Stimulated activated CD4-positive, alpha-beta T cell treated with anti-CD3 and anti-CD28 coated beads, Interleukin-1b, Interleukin-23, amount 100 ng/mL, for 24 hours (primary cell): ENCODE measurements at places on chromosomes 5 and 9.

DNA sequence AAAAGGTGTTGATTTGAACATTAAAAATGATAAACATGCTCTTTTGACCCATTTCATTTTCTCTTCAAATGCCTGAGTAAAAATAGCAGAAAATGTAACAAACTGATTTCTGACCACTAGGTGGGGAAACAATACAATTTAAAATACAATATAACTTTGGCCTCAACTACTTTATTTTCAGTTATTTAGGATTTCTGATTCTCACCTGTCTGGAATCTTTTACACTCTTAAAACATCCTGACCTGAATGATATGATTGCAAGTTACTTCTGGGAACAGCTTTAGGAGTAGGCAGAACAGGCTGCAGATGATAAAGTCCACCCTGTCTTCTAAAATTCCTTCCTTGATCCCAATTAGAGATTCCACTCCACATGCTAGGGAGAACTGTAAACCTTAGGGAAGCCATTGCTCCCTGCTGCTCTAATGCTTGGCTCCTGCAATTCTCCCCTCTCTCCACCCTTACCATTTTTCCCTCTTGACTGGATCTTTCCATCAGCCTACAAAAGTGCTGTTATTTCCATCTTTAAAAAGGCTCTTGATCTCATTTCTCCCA, 70.3 kb downstream of the FYB1 start:
- DNase-seq, result no peak

DNA sequence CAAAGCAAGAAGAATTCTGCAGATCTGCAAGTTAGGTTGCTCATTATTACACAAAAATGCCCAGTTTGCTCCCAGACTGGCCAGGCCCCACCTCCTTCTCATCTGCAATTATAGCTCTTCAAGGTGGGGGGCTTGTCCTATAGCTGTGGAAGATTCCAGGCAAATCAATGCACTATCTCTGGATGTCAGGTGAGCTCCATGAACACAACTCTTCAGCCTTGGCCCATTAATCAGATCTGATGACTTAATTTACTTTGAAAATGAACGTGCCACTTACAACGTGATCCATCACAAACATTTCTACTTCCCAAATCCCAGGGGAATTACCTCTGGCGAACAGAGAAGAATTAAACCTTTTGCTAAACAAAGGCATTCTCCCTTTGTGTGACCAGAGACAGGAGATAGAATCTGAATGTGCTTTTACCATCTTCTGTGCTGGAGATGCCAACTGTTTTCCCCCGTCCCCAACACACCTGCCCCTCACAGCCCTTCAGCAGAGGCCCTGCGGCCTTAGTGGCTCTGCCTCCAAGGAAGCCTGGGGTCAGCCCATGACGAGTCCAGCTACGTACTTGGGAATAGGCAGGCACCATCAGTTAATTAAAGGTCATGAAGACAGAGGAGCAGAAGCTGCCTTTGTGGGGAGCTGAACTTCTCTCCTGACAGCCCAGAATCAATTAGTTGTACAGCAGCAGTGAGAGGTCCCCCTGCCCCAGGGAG, 60.5 kb downstream of the SNX18 start:
- DNase-seq, result no peak

- DNase-seq, result no peak
Measured at GRCh38 chr9:3035579-3036332, 191.9 kb upstream of the PUM3 start.

GRCh38 chr5:13567819-13568218, 376.7 kb downstream of the DNAH5 start:
- DNase-seq, result no peak

GRCh38 chr9:31372799-31373587, 1011.5 kb upstream of the ACO1 start:
- DNase-seq, result no peak

DNA sequence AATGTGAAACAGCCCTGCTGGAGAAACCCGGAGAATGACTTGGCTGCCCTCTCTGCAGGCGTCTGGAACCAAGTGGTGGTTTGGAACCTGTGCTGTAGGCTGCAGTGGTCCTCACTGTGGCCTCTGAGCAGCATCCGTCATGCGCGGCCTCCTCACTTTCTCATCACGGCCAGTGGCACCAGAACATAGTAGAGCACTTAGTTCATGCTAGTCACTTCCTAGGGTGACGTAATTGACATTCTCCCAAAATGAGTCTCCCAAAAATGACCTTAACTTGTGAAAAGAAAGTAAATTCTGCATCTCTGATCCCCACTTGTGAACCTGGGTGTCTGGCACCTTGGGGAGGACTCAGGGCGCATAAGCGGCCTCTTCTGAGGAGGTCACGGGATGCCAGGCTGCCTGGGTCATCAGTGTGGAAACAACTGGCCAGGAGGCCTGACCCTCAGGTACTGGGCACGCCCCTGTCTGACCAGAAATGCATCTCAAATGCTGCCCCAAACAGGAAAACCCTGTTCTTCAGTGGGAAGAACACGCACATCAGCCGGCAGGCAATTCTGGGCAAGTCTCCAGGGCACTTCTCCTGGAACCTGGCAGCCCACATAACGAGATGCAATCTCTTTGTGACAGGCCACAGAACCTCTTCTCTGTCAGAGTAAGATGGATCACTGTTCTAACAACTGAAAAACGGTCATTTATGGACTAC, 36.6 kb upstream of the SPTLC1 start:
- no peak for DNase-seq

DNA sequence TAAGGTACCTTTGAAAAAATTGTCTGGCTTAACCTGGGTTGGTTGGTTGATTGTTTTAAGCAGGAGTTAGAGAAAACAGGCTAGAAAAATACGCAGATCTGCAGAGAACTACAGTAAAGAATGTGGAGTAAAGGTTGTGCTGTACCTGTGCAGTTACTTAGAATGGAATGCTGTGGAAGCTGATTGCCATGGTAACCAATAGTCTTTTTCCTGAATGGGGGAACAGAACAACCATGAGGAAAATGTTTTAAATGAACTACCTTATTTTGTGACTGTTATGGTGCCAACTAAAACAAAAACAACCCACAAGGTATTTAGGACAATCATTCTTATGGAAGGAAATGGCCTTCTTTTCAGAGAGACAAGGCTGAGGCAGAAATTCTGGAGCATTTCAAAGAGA, 4.8 kb upstream of the HOMER1 start:
- no peak for DNase-seq

DNA sequence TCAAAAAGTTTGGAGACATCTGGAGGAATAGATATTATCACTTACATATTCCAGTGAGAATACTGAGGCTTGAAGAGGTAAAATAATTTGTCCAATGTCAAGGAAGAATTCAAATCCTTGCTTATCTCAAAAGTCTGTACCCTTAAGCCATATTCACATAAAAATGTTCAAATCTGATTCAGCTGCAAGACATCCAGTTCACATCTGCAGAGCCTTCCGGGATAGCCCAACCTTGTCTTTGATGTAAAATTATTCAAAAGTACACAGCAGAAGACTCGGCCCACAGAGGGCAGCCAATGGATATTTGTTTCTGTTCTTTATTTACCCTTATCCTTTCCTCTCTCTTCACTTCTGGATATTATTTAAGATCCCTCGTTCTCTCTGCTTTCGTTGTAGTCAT, 1183.8 kb upstream of the WWC1 start:
- no peak for DNase-seq

- DNase-seq, result no peak
Measured at GRCh38 chr5:177388521-177389052, 4.4 kb downstream of the SLC34A1 start.

GRCh38 chr5:76718880-76719279, 3.0 kb downstream of the F2R start:
- no peak for DNase-seq

DNA sequence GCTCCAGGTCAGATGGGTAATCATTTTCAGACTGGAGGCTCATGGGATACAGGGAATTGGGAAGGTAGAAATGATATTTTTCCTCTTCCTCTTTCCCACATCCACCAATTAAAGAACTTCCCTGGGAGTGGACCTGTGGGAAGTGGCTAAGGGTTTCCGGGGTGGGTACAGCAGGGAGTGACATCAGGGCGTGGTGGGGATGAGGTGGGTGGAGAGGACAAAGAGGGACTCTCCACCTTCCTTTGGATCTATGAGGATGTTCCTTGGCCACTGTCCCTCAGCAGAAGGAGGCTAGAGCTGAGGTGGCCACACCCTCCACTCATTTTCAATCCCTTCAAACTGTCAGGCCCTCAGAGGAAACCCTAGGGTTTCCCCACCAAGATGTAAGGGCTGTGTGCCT, 54.7 kb downstream of the IRF1 start:
- no peak for DNase-seq

- no peak for DNase-seq
Measured at GRCh38 chr5:96733771-96734500, 71.8 kb downstream of the CAST start.

GRCh38 chr9:121021301-121021700, 28.8 kb downstream of the C5 start:
- no peak for DNase-seq

DNA sequence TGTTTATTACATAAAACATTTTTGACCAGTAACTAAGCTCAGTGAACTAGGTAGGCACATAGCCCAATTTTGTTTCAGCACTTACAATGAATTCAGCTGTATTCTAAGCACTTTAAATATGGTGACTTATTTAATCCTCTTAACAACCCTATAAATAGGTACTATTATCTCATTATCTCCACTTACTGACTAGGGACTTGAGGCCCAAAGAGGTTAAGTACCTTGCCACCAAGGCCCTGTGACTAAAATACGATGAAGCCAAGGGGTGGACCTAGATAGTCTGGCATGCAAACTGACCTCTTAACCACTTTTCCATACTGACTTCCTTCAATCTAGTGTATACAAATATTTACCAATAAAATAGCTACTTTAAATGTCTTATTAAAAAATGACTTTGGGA, 266.4 kb downstream of the ZNF608 start:
- no peak for DNase-seq

GRCh38 chr5:177520271-177520670, 3.5 kb upstream of the DDX41 start:
- DNase-seq, result no peak

- no peak for DNase-seq
Measured at GRCh38 chr5:179454356-179454755, 96.0 kb upstream of the RUFY1 start.

GRCh38 chr9:113309204-113309813, 6.1 kb upstream of the RNF183 start:
- DNase-seq, result no peak

GRCh38 chr5:154945695-154946301, 4.9 kb downstream of the MRPL22 start:
- no peak for DNase-seq

DNA sequence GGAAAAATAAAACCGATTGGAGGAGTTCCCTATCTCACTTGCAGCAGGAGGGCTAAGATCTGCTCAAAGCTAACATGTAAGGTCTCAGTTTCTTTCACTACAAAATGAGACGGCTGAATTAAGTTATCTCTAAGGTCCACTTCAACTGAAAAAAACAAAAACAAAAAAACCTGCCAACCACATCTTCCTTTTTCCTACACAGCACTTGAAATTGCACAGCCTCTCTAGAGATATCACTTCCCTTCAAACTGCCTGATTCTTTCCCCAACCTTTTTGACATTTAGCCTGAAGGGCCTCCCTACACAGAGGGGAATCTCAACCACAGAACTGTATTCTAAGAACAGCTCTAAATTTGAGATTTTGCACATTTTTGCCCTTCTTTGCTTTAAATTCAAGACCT, 227.9 kb upstream of the TARS1 start:
- DNase-seq, result no peak

- peak; percentile 21 for DNase-seq
Measured at GRCh38 chr9:19161257-19162025, 34.1 kb upstream of the PLIN2 start.

DNA sequence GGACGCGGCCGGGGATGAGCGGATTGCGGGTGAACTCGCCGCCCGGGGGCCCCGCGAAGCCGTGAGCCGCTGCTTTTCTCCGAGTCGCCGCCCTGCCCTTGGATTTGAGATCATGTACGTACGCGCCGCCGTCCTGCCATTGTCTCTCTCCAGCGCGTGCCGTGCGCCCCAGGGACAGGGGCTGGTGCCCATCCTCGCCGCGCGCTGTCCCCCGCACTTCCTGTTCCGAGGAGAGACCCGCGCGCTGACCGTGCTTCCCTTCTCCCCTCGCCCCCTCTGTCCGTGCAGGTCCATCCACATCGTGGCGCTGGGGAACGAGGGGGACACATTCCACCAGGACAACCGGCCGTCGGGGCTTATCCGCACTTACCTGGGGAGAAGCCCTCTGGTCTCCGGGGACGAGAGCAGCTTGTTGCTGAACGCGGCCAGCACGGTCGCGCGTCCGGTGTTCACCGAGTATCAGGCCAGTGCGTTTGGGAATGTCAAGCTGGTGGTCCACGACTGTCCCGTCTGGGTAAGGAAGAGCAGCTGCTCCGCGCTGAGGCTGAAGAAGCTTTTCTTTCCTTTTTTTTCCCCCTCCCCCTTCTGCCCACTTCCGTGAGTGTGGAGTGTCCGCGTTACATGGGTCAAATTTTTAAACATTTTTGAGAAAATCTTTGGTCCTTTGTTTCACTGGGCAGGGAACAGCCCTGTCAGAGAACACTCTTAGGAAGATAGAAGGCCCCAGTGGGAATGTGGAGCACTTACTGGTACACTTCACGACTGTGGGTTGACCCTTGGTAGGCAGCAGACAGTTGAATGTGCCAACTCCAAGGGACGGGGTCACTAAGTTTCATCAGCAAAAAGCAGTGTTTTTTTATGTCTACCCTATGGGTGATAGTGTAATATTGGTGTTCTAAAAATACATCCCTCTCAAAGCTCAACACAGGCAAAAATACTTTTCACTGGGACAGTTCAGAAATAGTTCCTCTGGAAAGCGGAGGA, 727 bp downstream of the RHOBTB3 start:
- no peak for DNase-seq

GRCh38 chr5:143585970-143586369, 182.5 kb upstream of the NR3C1 start:
- DNase-seq, result no peak

- no peak for DNase-seq
Measured at GRCh38 chr5:177066224-177066623, 20.5 kb upstream of the FGFR4 start.

DNA sequence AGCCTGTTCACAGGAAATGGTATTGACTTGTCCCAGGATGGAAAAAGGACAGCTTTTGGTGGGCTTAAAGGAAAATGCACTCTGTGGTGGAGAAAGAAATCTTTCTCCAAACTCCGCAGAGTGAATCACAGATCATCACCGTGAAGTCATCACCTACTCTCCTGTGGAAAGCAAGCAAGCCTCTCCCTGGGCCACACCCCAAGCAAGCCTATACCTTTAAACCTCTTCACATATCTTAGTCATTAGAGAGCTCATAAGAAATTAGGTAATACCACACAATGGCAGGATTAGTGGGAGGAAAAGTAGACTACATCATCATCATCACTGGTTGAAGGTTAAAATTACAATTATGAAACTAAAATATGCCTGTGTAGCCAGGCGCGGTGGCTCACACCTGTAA, 23.2 kb downstream of the TLE1 start:
- DNase-seq, result no peak

GRCh38 chr5:10315824-10316509, 8.3 kb upstream of the CMBL start:
- no peak for DNase-seq
